Lower leg skin (tissue), 4 donors: ENCODE measurements at places on chromosomes 2 and 18. TPM values are rescaled to one million over a fixed set of nuclear protein-coding genes. Genes with fewer than 3 reads are reported as not detected.

Gene CERKL
- not detected for total RNA-seq

Gene ANKRD30BL
- not detected for total RNA-seq

Gene SERPINB2
- 89.6 TPM for total RNA-seq

Gene POTEC
- not detected for total RNA-seq

Gene LRRC30
- not detected for total RNA-seq

Gene GCG
- total RNA-seq: not detected

Gene ONECUT2
- total RNA-seq: 0.08 TPM

Gene LYPD6
- total RNA-seq: 1.1 TPM

Gene SANBR
- 2.2 TPM for total RNA-seq

Gene ZNF804A
- total RNA-seq: not detected

Gene DLGAP1
- total RNA-seq: 1.3 TPM

Gene SH3RF3
- total RNA-seq: 3.7 TPM
